ENCODE measurements at places on chromosomes 5 and 9.

DNA sequence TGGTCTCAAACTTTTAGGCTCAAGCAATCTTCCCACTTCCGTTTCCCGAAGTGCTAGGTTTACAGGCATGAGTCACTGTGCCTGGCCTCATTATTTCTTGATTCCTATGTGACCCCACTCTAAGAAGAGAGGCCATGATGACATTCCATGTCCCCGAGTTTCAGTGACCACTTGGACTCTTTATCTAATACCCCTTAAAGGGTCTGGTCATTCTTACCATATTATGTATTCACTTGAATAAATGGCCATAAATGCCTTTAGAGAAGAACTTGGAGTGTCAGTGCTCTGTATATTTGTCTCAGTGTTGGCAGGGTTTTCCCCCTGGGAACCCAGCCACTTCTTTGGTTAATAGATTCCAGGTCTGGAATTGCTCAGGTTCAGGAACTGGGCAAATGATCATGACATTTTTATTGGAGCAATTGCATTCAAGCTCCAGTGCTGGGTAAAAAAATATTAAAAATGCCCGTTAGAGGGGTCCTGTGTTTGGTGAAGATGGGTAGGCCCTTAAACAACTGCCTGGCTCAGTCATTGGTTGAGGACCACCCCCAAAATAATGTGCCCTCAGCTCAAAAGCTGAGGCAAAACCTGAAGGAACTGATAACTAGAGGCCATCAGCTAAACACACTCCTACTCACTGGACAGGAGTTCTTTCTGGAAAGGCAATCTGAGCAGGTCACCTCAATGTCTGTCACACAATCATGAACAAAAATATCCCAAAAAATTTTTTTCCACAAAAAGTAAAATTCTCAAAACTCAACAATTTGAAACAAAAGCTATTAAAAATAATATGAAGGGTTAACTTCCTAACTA is 186.6 kb upstream of the ZNF608 start:
- no peak for DNase-seq

- DNase-seq = no peak
Measured at GRCh38 chr5:172897481-172898217, 61.6 kb upstream of the RPL26L1 start.

DNA sequence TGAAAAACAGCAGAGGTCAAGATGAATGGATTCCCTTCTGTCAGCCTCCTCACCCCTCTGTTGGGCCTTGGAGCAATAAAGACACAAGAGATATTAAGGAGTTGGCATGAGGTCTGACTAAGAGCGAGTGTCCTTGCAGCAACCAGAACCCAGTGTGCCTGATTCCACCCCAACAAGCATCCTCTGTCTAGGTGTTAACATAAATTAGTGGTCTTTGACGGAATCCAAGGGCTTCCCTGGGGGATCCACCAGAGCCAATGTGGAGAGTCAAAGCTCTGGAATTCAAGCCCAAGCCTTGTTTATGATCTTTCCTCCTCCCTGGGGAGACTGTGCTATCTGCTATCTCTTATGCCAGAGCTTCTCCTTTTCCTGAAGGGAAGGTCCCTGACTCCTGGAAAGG is 128.1 kb upstream of the SMIM23 start:
- no peak for DNase-seq

DNA sequence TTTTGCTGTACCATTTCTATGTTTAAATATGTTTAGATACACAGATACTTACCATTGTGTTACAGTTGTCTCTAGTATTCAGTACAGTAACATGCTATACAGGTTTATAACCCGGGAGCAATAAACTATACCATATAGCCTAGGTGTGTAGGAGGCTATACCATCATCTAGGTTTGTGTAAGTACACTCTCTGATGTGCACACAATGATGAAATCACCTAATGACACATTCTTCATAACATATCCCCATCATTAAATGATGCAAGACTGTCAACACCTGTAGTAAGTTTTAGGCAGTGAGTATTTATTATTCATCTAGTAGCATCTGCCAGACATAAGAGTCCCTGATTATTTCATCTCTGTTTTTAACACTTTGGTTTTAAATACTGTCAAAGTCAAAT is 7.3 kb upstream of the DHFR start:
- no peak for DNase-seq

- no peak for DNase-seq
Measured at GRCh38 chr5:168292786-168293696, 1.6 kb downstream of the WWC1 start.

GRCh38 chr9:136619742-136620440 is 42.8 kb upstream of the EGFL7 start:
- no peak for DNase-seq

DNA sequence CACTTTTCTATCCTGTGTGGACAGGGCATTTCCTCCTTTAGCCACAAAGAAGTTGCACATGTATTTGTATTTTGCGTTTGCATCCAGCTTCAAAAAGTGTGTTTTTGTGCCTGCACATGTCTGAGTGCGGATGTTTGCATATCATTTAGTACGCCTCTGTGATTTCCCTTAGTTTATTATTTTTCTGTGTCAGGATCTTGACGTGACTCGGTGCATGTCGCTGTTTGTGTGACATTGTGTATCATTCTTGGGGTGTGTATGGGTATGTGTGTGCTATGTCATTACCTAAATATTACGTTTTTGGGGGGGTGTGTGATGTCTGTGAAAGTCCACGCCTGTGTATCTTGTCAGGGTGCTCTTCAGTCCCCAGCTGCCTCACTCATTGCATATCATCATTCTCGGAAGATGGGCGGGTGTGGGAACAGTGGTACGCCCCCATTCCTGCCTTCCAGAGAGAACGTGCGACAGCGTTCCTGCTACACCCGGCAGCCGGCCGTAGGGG is 416 bp upstream of the PAIP2 start:
- no peak for DNase-seq

DNA sequence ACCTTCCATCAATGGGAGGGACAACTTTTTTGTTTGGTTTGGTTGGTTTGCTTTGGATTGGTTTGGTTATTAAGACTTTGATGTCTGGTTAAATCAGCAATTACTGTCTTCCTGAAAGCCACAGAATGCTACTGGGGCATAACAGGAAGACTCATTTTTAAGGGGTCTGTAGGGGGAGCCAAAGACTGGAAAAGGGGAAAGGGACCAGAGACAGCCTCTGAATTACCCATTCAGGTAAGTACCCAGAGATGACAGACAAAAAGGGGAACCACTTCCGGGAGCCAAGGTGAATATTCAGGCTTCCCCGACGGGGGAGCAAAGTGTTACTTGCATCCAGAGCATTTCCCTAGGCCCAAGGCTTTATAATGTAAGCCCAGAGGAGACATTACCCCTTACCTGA is 4.6 kb upstream of the FEM1C start:
- DNase-seq = no peak

- no peak for DNase-seq
Measured at GRCh38 chr5:56812110-56812509, 3.2 kb upstream of the MAP3K1 start.

- no peak for DNase-seq
Measured at GRCh38 chr9:70399141-70399540, 15.3 kb downstream of the KLF9 start.

- DNase-seq = no peak
Measured at GRCh38 chr5:151434570-151435237, 12.7 kb upstream of the SLC36A1 start.

GRCh38 chr5:40547994-40548575 is 131.6 kb upstream of the PTGER4 start:
- DNase-seq = no peak

DNA sequence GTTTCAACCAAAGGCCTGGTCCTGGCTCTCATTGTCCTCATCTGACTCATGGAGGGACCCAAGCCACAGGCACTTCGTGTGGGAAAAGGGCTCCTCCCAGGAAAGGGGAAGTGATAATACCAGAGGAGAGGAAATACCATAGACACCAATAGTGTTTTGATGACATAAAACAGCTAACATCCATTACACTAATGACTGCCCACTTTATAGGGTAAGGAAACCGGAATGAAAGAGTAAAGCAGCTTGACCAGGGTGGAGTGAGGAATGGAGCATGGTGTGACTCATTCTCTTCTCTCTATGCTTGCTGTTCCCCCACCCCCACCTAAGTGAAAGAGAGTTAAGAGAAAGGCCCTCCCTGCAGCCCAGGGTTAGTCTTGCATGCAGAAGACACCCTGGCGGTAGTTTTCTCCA is 67.4 kb upstream of the HRH2 start:
- DNase-seq = no peak

DNA sequence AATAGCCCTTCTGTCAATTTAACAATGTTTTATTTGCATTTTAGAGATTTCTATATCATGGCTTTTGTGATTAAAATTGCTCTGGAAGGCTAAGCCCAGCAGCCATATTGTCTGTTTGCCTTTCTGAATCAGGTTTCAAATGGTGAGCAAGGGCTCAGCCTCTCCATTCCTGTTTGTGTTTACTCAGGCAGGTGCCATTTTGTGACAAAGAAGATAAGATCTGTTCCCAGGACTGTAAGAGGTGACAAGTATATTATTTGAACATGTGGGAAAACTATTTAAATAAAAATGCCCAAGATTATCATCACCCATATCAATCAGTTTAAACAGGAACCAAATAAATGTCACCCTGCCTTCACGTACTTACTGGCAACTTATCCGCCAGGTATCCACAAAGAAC is 641.3 kb upstream of the KLF4 start:
- no peak for DNase-seq

DNA sequence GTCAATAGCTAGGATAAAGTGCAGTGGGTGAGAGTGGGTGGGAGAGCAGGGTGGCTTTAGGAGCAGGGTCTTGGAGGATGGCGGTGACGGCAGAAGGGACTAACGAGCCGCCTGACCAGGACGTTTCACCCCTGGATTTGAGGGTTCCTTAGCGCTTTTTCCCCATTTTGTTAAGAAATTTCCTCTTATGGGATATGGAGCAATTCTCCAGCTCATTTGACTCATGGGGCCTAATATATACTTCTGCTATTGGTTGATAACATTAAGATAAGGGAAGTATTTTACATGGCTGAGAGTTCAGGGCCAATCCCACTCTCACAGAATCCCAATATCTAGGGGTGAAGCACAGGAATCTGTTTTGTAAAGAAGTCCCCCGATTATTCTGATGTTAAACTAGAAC is 17.6 kb downstream of the CD180 start:
- no peak for DNase-seq

DNA sequence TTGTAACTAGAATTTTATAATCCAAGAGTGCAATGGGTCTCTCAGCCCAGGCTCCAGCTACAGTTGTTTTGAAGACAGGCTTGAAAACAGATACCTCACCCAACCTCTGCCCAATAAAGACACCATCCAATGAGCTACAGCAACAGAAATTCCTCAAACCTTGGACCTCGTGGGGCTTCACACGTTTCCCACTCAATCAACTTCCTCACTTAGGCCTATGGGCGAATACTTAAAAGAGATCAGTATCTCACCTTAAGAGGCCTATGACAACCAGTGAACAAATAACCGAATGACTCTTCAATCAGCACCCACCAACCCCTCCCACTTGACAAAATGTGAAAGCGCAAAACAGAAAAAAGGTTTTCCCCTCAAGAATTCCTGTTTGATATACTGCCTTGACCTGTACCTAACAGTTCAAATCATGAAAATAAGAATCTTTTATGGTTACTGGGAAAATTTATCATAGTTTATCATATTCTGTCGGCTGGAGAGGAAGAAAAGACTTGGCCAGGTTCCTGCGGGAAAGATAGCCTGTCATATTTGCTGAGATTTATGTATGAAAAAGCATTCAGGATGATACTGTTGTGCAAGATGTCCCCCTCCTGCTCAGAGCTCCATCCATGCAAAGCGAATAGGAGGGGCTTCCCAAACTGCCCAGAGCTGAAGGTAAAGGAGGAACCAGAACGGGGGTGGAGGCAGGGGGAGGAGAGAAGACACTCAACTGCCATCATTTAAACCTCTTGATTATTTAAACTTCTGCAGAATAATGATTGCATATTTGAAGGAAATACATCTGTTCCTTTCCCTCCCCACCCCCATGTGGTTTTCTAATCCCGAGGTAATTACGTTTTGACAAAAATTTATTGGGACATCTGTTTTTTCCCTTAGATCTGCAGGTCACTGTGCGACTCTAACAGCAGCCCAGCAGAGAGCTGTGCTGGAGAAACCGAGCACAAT is 256.3 kb downstream of the NFIB start:
- DNase-seq = no peak

- DNase-seq = no peak
Measured at GRCh38 chr9:137084526-137084925, 2.3 kb upstream of the MAN1B1 start.

GRCh38 chr5:123705741-123706140 is 193.8 kb downstream of the CSNK1G3 start:
- no peak for DNase-seq

GRCh38 chr9:72579190-72579589 is 57.8 kb downstream of the TMC1 start:
- no peak for DNase-seq

All from activated T-cell treated with anti-CD3 and anti-CD28 coated beads, Interleukin-2, amount 50 U/mL, for 48 hours (primary cell).